ENCODE measurements at places on chromosomes 11 and 22.

GRCh38 chr22:32684148-32684821, 117.2 kb upstream of the TIMP3 start:
- DNase-seq: no peak

DNA sequence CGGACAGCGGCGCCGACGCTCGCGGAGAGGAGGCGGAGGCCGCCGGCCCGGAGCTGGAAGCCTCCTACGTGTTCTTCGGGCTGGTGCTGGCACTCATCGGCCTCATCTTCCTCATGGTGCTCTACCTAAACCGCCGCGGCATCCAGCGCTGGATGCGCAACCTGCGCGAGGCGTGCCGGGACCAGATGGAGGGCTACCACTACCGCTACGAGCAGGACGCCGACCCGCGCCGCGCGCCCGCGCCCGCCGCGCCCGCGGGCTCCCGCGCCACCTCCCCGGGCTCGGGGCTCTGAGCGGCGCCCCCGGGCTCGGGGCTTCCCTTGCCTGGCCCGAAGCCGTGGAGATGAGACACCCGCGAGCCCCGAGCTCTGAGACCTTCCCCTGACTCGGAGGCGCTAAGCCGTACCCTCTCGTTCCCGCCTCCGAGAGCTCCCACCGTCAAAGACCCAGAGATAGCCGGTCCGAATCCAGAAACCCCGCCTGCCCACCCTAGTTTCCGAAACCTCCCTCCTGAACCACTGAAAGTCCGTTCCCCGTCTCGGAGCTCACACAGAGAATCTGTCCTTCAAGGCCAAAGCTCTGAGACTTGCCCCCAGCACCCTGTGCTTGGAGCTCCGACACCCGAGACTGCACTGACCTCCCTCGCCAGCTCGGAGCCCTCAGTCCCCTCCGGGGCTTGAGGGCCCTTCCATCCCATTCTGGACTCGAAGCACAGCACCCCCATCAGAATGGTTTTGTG, 1.5 kb downstream of the TPBGL start:
- DNase-seq: no peak

GRCh38 chr11:11787305-11788062, 54.3 kb upstream of the USP47 start:
- peak; percentile 49 for DNase-seq

- no peak for DNase-seq
These were observed 14.9 kb downstream of the NCF4 start for GRCh38 chr22:36875741-36876140.

All from MV-4-11 (cell line).